HS-5 (cell line): ENCODE measurements at places on chromosomes 16 and 17.

GRCh38 chr16:383326-384051 lies 1.7 kb upstream of the PGAP6 start:
- no peak for DNase-seq

DNA sequence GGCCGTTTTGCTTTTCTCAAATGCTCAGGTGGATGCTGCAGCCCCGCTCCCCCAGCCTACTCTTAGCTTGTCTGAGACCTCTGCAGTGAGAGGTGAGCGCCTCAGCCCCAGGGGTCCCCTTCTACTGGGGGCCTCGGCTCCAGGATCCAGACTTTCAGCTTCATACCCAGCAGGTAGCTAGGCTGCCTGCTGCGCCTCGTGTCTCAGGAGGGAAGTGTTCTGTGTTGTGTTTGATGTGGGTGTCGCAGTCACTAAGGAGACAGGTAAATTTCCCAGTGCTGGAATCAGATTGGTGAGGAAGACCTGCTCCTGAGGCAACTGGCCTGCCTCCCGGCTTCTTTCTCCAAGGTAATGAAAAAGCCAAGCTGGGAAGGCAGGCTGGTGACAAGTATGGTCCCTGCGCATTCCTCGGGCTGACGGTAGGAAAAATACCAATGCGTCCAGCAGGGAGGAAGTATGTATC lies 604.0 kb upstream of the SALL1 start:
- DNase-seq, result no peak

GRCh38 chr17:78885956-78886355 lies 17.0 kb downstream of the CEP295NL start:
- no peak for DNase-seq

DNA sequence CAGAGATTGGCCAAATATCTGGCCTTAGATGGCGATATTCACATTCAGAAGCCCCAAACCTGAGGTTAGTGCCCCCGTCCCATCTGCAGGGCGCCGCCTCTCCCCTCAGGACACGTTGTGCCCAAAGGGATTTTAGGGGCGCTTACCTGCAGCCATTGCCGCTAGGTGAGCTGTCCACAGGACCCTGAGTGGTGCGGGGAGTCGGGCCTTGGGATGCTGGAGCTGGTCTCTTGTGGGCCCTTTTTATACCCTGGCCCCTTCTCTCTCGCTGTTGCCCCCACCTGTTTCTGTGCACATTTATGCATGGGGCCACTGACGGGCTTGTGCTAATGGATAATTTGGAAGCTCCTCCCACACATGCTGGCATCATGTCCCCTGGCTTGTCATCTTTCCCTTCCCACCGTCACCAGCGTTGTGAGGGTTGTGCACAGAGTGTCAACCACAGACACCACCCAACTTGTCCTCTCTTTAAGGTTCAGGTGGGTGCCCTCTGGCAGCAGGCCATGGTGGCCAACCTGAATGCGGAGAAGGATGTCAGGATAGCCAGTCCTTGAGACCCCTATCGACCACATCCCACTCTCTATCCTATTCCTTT lies at the start of gene CSHL1:
CSHL1 (minus strand) TSS at position 218 of the 595 bp plus-strand sequence; CDS start at position 156, 62 bp downstream.
- no peak for DNase-seq

GRCh38 chr17:73650140-73650539 lies 5.9 kb upstream of the SDK2 start:
- no peak for DNase-seq

GRCh38 chr17:81156866-81157805 lies 8.2 kb upstream of the PVALEF start:
- no peak for DNase-seq

- no peak for DNase-seq
Measured at GRCh38 chr16:27700304-27700995, 150.5 kb downstream of the KATNIP start.
